ENCODE measurements at places on chromosomes 11 and 22. TPM values are rescaled to one million over a fixed set of nuclear protein-coding genes. Genes with fewer than 3 reads are reported as not detected.

GRCh38 chr11:9091044-9091922, at the start of gene SCUBE2:
Gene SCUBE2 (minus strand): TSS chr11:9091599. CDS start chr11:9091528, 71 bp downstream.
- peak; percentile 43 for ATAC-seq

DNA sequence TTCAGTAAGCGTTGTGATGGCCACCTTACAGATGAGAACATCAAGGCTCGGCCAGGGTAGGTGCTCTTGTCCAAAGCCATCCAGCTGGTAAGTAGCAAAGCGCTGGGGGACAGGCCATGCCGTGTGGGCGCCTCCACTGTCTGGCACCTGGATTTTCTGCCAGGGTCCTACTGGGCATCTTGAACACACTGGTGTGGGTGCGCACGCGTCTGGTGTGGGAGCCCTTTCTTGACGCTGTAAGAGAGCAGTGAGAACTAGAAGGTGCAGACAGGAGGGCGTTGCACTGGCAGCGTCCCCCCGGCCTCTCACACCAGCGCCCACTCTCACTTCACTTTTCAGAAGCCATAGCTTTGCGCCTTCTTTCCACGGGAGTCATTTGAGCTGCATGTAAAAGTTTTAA, 296.6 kb downstream of the TBC1D22A start:
- ATAC-seq: no peak

DNA sequence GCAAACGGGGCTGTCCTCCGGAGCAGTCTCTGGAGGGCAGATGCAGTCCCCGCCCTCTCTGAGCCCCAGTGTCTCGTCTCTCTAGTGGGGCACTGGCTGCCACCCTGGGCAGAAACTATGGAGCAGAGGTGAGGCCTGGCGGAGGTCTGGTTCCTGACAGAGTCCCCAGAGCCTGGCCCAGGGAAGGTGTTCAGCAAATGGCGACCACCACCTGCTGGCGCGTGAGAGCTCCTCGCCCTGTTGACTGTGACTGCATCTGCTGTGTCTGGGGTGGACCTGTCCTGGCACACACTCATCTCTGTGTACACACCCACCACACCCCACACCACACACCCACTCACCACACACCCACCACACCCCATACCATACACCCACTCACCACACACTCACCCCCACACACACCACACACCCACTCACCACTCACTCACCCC, 18.3 kb upstream of the TTLL12 start:
- peak; percentile 23 for ATAC-seq

GRCh38 chr11:79564288-79564925, 123.6 kb upstream of the TENM4 start:
- peak; percentile 80 for ATAC-seq

DNA sequence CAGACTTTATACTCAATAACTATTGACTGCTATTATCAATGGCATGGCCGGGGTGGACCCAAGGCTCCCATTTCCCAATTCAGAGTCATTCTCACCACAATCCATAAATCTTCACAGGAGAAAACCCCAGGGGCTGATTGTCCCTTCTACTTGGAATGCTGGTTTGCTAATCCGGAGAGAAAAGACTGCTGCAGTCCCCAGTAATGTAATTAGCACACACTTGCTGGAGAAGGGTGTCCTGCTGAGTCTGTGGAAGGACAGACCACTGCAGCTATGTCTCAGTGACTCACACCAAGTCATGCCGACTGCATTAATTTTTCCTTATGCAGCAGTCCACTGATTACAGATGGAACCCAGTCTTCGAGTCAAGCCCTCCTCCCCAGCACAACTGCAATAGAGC, 5.9 kb upstream of the ETS1 start:
- no peak for ATAC-seq

DNA sequence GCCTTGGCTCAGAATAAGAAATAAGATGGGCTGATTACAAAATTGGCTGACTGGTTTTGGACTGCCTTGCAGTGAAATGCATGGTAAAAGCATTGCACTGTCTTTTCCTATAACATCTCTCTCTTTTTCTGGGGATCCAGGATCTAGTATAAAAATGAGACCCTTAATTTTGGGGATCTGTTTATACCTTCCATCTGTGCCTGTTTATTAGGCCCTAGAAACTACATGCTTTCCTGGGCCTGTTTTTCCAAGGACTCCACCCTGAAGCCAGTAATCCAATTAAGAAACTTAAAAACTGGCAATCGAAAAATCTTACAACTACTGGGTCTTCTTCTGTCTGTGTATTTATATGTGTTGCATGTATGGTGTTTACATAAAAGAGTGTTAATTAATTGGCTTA, 14.5 kb downstream of the HORMAD2 start:
- no peak for ATAC-seq

- ATAC-seq: no peak
Measured at GRCh38 chr22:22867996-22868715, 19.5 kb upstream of the IGLL5 start.

DNA sequence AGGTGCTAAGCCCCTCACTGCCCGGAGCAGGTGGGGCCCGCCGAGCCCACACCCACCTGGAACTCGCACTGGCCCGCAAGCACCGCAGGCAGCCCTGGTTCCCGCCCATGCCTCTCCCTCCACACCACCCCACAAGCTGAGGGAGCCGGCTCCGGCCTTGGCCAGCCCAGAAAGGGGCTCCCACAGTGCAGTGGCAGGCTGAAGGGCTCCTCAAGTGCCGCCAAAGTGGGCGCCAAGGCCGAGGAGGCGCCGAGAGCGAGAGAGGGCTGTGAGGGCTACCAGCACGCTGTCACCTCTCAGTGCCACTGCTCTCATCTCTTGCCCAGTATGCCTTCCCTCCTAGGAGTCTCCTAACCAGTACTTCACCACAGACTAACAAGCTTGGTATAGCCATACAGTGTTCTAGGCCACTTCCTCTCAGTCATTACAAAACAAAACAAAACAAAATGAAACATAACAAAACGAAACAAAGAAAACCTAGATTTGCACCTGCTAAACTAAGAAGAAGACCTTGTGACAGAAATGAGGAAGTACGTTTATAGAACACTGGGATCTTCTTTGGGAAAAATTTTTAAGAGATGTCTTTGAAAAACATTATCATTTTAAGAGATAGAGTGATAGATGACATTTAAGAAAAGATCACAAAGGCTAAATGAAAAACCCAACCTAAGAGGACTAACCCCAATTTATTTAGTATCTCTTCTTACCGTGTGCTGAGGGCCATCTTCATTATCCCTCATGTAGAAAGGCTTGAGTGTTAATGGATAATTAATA, 47.7 kb upstream of the GAB2 start:
- ATAC-seq: peak; percentile 77

GRCh38 chr11:65592858-65593517, 2.6 kb downstream of the KCNK7 start:
- ATAC-seq: peak; percentile 55

DNA sequence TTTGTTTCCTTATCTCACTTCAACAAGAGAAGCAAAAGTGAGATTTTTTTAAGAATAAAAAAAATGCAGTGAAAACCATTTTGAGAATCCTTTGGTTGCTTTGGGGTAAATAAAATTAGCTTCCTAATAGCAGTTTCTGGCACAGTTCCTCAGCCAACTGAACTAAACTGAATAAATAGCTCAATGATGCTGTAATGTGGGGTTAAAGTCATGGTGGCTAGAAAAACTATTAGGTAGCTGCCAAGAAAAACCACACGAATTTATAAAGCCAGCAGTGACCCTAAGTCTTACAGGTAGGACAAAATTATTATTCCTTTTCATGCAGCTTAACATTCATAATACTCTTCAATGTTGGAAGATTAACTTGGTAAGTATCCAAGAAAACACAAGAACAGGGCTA, 142.4 kb downstream of the APIP start:
- ATAC-seq: no peak

- ATAC-seq: peak; percentile 91
Measured at GRCh38 chr22:50282361-50283155, 12.4 kb upstream of the MAPK11 start.

- peak; percentile 32 for ATAC-seq
Measured at GRCh38 chr11:1763336-1763795, 361 bp downstream of the CTSD start.

DNA sequence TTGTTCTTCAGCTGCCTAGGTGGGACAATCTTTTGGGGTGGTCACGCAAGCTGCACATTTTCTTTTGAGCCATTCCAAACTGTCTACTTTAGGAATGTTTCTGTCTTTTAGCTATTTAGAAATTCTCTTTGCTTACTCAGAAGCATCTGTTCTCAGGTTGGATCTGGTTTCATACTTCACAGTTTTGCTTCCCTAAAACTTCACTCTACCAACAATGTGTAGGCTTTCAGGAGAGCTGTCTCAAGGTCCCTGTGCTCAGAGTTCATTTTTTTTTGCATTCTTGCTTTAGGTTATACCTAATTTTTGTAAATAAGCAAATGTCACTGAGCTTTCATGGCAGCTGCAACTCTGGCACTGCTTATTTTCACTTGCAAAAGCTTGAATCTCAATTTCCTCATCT, 36.7 kb downstream of the CCDC90B start:
- ATAC-seq: no peak

GRCh38 chr11:10751581-10751940, 515 bp downstream of the CTR9 start:
- peak; percentile 25 for ATAC-seq

- ATAC-seq: no peak
Measured at GRCh38 chr11:23310276-23310675, 450.0 kb upstream of the CCDC179 start.

- peak; percentile 98 for ATAC-seq
Measured at GRCh38 chr11:62499944-62500649, 46.5 kb downstream of the AHNAK start.

DNA sequence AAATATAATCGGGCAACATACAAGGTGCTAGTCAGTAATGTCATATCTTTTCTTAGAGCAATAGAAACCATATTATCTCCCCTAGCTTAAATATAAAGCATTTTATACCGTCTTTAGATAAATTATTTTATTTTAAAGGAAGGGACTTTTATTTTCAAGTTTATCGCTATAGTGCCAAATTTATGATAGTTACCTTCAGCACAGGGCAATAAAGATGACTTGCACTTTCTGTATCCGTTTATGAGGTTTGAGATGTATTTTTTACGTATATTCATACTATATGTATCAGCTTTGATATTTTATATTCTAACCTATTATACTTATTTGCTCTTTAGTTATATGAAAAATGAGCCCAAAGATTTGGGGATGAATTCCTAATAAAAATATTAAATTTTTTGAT, 61.6 kb upstream of the CARD18 start:
- ATAC-seq: no peak

DNA sequence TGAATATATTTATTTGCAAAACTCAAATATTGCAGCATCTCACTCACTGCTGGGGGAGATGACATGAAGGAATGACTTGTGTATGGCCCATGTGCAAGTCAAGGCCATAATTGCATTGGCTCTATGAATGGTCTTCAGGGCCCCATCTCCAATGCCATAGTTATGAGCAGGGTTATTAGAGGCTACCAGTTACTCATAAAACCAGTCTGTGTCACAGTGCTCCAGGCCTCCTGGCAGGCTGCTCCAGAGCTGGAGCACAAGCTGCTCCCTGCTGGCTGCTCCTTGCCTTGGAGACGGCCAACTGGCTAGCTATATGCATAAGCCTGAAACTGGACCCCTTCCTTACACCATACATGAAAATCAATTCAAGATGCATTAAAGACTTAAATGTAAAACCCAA, 145.7 kb downstream of the TRPC6 start:
- ATAC-seq: no peak

DNA sequence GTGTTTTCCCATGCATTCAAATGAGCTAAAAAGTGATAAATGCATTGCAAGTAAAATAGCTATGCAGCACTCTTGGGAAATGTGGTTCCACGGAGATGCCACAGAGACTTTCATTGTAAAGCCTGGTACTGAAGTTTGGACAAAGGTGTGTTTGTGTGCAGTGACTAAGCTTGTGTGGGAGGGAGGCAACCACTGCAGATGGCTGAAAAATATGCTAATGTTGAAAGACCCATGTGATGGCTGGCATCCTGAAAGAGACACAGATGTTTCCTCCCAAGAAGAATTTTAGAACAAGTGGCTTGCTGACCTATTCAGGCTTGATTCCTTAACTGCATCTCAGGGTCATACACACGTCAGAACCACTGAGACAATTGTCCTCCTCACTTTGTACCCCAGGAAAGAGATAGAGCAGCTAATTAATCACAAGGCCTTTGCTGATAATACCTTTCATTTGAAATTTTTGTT, 73.8 kb downstream of the FAM76B start:
- ATAC-seq: peak; percentile 85

GRCh38 chr22:48940266-48941032, 887.2 kb downstream of the BRD1 start:
- ATAC-seq: no peak

DNA sequence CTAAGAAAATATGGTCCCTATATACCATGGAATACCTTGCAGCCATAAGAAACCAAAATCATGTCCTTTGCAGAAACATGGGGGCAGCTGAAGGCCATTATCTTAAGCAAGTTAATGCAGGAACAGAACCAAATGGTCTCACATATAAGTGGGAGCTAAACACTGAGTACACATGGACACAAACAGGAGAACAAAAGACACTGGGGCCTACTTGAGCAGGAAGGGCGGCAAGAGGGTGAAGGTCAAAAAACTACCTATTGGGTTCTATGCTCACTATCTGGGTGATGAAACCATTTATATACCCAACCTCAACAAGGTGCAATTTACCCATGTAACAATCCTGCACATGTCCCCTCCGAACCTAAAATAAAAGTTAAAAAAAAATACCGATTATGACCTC, 22.5 kb downstream of the GAS2 start:
- no peak for ATAC-seq

DNA sequence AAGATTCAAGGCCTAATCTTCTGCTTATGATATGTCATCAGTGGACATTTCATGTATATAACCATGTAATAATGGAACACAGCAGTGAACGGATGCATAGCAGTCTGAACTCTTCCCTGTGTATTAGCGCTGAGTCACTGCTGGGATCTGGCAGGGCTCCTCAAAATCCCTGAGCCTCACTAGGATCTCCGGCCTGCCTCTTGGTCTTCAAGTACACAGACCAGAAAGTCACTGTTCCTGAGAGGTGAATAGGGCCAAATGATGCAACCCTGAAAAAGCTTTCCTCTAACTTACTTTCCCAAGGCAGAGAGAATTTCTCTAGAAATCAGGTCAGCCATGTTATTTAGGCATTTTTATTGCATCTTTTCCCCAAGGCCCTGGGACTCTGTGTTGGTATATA, 35.0 kb downstream of the POU2AF1 start:
- peak; percentile 74 for ATAC-seq

GRCh38 chr11:67289226-67289650, at the start of gene ANKRD13D:
Gene ANKRD13D (plus strand): TSS chr11:67289303. CDS start chr11:67289461, 158 bp downstream.
- ATAC-seq: peak; percentile 50

KRTAP5-9 gene
- 0.36 TPM for total RNA-seq

KRTAP5-11 gene
- not detected for total RNA-seq

OR10D3 gene
- not detected for total RNA-seq

VPS37C gene
- 13.4 TPM for total RNA-seq

CRYBB3 gene
- 0.64 TPM for total RNA-seq

BIRC3 gene
- 2.2 TPM for total RNA-seq

GDPD4 gene
- total RNA-seq: not detected

MS4A15 gene
- total RNA-seq: not detected

AMBRA1 gene
- total RNA-seq: 16.8 TPM

SMIM35 gene
- total RNA-seq: not detected

APOL1 gene
- total RNA-seq: 19.0 TPM

CYP2D6 gene
- total RNA-seq: 1.1 TPM

KCNJ4 gene
- not detected for total RNA-seq
